Brain (organoid and tissue), 16 donors: ENCODE measurements at places on chromosomes 5 and 9.

DNA sequence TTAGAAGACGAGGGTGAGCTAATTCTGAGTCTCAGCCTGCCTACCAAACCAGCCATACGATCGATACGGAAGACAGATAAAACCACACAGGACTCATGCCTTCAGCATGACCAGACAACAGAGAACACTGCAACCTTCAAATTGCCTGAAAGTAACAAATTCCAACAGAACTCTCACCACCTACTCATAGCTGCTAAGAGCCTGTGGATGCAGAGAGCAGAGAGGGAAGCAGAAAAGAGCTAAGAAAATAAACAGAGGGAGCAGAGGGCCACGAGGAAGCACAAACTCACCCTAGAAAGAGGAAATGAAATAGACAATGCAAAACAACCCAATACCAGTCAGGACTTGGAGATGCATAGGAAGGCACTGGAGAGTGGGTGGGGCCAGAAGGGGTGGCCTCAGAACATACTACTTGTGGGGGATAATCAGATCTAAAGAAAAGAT lies 86.7 kb upstream of the TAS2R1 start:
- DNase-seq: no peak

GRCh38 chr9:78453450-78453849 lies 156.5 kb downstream of the PSAT1 start:
- no peak for DNase-seq

DNA sequence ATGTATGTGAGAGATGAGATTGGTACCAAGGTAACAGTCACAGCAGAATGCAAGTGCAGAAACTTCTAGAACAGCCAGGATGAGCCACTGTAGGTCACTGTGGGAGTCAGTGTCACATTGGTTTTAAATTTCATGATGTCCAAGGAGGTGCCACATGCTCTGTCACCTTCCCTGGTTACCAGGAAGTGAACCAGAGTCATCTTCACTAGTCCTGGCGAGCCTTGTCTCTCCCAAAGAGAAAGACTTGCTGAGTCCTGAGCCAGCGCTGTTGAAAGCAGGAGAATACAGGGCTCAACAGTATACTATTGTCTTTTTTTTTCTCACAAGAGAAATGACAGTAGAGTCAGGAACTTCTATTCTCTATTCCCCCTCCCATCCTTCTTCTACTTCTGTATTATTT lies 615.5 kb downstream of the RAB3C start:
- DNase-seq: no peak

DNA sequence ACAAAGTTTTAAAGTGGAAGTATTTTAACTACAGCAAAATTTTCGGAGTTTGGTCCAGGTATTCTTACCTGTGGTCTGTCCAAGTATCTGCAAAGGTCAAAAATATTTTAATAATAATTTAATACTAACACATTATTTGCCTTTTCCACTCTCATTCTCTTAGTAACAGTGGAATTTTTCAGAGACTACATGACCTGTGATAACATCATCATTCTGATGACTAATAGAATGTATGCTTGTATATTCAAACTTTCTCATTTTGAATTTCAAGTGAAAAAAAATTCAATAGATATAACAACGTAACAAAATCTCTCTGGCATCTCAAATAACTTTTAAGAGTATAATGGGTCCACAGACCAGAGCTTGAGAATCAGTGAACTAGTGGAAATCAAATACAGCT lies 78.3 kb downstream of the FBXL17 start:
- DNase-seq: no peak

DNA sequence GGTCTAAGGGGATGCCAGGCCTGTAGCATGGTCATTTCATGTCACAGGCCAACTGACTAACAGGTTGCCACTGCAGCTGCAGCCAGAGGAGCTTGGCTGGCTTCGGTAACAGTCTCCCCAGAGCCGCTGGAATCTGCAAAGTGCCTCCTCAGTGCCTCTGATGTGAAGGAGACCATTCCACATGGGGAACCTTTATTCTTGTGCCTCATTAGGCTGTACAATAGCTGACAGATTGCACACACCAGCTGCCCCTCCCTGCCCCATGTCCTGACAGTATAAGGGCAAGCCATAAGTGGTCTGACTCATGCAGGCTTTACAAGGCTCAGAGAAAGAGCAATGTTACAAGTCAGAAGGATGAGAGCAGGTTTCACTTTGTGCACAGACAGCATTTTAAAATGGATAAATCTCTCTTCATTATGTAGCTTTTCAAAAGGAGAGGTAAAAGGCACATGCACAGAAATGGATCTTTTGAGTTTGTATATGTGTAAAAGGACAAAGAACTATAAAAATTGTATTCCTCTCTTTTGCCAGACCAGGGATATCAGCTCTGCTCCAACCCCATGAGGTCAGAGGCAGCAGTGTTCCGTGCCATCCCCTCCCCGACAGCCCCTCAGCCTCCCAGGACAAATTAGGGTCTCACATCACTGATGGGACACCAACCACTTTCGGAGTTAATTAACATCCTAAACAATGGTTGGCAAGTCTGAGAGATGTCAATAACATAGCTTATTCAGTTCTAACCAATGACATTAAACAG lies 467.8 kb downstream of the TMEM232 start:
- DNase-seq: peak; percentile 96
